Stomach (tissue), 19 donors: ENCODE measurements at places on chromosomes 12 and 14. TPM values are rescaled to one million over a fixed set of nuclear protein-coding genes. Genes with fewer than 3 reads are reported as not detected.

RPL10L gene
- total RNA-seq: not detected

PLEKHD1 gene
- not detected for total RNA-seq

BDKRB2 gene
- total RNA-seq: 14.2 TPM

LUM gene
- 51.3 TPM for total RNA-seq
